ENCODE measurements at places on chromosomes 11 and 22. TPM values are rescaled to one million over a fixed set of nuclear protein-coding genes. Genes with fewer than 3 reads are reported as not detected.
A peak's percentile ranks its signal among the peaks of the same experiment; 100 is the strongest.

GRCh38 chr11:5277807-5278382 lies 8.2 kb upstream of the HBE1 start:
- DNase-seq = no peak

DNA sequence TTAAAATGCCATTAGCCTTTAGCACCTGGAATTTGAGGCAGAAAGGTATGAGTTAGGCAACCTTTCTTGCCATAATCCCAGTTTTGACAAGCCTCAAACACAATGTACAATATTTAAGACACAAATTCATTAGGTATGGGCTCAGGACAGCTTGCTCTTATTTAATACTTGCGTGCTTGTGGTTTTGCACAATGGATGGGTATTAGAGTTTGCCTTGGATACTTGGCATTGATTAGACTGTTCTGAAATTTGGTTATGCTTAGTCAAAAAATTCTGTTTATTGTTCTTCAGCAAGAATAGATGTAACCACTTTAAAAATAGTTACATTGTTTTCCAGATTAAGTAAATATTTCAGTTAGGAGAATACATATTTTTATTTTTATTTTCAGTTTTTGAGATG lies 5.4 kb upstream of the C11orf65 start:
- DNase-seq = no peak

DNA sequence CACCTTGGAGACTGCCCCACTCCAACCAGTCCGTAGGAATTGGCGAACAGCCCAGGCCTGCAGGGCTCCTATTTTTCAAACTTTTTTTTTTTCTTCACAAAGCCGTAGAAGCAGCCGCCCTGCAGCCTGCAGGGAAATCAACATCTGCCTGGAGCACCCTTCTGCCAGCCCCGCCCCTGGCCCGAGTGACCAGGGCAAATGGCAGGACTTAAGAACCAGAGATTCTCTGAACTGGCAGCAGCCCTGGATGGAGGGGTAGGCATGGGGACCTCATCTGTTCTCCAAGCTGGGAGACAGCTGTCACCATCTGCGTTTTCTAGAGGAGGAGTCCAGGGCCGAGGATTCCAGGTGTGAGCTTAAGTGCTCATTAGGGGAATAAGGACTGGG lies 5.6 kb downstream of the SCN2B start:
- no peak for DNase-seq

- peak; percentile 95 for DNase-seq
These were observed at the start of gene CDKN1C for GRCh38 chr11:2885678-2886081. TSS of gene CDKN1C (minus strand) at chr11:2885775. CDS start at chr11:2885456, 319 bp downstream.

GRCh38 chr22:23110190-23110921 lies 31.4 kb downstream of the RSPH14 start:
- DNase-seq = no peak

GRCh38 chr22:50628543-50629134 lies 687 bp upstream of the ARSA start:
- no peak for DNase-seq

The ZNF70 gene
- total RNA-seq = 7.7 TPM

The ABTB2 gene
- 8.7 TPM for total RNA-seq
